ENCODE measurements at places on chromosomes 6 and 20. TPM values are rescaled to one million over a fixed set of nuclear protein-coding genes. Genes with fewer than 3 reads are reported as not detected.

Gene ADGRF4
- total RNA-seq, result 0.22 TPM

Gene CAP2
- 5.4 TPM for total RNA-seq

Gene ULBP3
- 8.1 TPM for total RNA-seq

Gene RSPH3
- 11.2 TPM for total RNA-seq

Gene PSORS1C2
- total RNA-seq, result not detected

Gene MAP7
- total RNA-seq, result 4.7 TPM

Gene OVOL2
- not detected for total RNA-seq

Data from subcutaneous adipose tissue (tissue), 4 donors.